ENCODE measurements at places on chromosomes 12 and 14.

- no peak for DNase-seq
These were observed 136.1 kb upstream of the MAP1LC3B2 start for GRCh38 chr12:116423094-116423493.

DNA sequence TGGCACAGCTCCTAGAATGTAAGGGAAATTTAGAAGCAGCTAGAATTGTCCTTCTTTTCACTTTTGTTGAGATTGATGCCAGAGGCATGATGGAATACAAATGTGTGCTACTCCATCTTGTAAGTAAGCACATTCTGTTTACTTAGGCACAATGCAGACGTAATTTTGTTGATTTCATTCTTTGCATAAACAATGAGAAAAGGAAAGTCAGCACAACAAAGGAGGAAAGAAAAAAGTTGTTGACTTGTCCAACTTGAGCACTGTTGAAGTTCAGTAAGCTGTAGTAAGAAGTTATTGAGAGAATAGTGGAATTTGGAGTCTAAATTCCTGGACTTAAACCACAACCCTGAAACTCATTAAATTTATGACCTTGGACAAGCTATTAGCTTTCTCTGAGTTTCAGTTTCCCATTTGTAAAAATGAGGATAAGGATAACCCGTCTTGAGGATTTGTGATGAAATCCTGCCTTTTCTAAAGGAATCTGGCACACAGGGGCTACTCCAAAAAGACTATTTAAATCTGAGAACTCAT, 19.4 kb upstream of the CNTN1 start:
- no peak for DNase-seq

GRCh38 chr14:36027354-36027753, 149.2 kb downstream of the PTCSC3 start:
- no peak for DNase-seq

DNA sequence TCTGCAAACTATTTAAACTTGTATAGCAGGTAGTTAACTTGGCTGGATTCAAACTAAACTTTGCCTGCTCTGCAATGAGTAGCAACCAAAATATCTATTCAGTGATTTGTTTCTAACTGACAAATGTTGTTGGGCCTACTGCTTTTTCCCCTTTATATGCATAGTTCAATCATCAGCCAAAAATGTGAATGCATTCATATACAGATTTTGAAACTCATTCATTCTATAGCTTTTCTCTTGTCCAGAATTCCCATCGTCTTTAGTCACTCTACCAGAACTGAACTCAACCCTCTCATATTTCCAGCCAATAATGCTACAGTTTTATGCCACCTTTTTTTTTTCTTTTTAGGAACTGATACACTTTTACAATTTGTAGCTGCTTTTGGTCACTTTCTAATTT, 599.8 kb downstream of the RPL10L start:
- peak; percentile 34 for DNase-seq

DNA sequence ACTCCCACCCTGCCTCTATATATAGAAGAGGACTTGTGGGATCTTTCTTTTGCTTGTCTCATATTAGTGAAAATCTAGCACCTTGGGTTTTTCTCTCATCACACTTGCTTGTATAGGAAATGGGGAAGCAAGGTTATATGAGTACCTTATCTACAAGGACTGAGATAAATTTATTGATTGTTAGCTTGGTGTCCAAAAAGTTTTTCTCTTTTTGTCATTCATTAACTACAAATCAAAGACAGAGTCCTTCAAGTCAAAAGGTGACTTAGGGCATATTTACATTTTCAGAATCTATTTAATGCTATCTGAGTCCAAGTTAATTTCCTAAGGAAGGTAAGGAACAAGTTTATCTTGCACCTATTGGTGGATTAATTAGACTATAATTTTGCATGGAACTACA, 92.7 kb downstream of the SNAPC1 start:
- DNase-seq, result no peak

DNA sequence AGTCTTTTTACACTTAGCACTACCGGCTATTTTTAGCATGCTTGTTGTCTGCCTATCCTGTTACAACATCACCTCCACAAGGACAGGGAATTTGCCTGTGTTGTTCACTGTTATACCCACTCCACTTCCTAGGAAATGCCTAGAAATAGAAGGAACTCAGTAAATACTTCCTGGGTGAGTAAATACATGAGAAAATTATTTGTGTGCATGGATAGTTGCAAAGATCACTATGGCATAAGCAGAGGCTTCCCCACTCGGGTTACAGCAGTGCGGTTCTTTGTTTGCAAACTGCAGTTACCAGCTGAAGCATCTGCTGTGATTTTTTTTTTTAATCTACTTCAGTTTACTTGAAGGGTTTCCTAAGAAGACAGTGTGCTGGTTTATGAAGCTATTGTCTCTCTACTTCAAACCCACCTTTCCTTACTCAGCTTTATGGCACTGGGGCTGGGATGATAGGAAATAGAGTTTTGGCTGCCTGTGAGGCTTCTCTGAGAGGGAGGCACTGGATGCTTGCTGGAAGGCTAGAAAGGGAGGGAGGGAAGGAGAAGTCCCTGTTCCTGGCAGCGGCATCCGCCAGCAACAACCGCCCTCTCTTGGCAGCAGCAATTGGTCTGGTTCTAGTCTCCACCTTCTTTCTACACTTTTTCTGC, 29.0 kb downstream of the PDE6H start:
- no peak for DNase-seq

DNA sequence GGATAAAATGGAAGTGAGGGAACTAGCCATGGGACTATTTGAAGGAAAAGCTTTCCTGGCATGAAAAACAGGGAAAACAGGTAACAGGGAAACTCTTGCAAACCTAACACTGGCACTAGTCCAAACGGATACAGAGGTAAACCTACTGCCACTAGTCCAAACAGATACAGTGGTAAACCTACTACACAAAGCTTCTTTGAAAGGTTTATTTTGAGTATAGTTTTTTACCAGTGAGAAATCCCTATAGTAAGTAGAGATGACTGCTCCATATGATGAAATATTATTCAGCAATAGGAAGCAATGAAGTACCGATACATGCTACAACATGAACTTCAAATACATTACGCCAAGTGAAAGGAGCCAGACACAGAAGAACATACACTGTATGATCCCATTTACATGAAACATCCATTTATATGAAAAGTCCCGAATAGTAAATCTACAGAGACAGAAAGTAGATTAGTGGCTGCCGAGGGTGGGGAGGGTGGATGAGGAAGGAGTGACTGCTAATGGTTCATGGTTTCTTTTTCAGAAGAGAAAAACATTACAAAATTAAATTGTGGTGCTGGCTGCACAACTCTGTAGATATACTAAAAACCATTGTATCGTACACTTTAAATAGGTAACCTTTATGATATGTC, 25.5 kb downstream of the SPTLC2 start:
- DNase-seq, result no peak

GRCh38 chr14:54566410-54567223, at the start of gene SAMD4A:
Gene SAMD4A (plus strand): TSS chr14:54567128. CDS start chr14:54567917, 789 bp downstream.
- DNase-seq, result peak; percentile 77

GRCh38 chr12:26488351-26488750, 293.0 kb downstream of the SSPN start:
- no peak for DNase-seq

DNA sequence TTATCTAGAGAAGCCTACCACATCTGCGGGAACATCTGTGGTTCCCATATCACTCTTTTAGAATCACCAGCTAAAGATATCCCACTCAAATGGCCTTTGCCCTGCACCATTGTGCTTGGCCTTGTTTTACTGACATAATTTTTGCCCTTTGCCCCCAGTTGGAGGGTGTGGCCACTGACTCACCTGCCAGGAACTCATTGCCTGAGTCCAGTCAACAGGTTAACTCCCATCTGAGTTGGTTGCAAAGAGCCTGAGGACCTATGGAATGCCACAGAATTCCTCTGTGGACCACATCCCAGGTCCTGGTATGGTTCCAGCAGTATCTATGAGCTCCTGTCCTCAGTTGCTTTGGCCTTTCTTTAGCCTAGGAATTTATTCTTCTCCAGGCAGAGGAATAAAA, 55.7 kb upstream of the PTGR2 start:
- no peak for DNase-seq

DNA sequence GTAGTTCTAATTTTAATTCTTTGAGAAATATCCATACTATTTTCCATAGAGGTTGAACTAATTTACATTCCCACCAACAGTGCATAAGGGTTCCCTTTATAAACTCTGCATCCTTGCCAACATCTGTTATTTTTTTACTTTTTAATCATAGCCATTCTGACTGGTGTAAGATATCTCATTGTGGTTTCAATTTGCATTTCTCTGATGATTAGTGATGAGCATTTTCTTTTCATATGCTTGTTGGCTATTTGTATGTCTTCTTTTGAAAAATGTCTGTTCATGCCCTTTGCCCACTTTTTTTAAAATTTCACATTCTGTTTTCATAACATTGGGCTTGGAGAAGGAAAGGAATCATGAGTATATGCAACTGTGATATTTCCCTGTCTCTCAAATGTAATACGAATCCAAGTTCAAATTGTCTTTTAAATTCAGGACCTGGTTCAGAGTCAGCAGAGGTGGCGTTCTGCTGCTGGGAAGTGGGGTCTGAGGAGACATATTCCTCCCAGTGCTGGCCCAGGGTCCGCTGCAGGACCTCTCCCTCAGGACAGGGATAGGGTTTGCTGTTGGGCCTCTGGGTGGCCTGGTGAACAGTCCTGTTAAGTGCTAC, 81.2 kb upstream of the ETV6 start:
- DNase-seq, result no peak
